ENCODE measurements at places on chromosomes 11 and 22. TPM values are rescaled to one million over a fixed set of nuclear protein-coding genes. Genes with fewer than 3 reads are reported as not detected.
A peak's percentile ranks its signal among the peaks of the same experiment; 100 is the strongest.

DNA sequence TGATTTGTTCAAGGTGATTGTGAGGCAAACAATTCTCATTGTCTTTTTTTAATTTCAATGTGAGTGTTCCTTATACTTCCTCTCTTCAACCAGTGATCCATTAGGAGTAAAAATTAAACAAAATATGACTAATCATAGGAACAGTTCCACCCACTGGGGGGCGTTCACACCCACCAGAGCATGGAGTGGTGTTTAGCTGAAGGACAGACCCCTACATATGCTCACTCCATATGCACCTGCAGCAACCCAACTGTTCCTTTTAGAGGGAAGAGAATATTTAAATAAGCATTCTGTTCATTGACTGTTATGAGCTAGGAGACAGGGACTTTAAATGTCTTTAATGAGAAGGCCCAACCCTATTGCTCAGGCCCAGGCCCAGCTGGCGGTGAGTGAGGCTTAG lies 78.7 kb upstream of the DRD2 start:
- DNase-seq: no peak

DNA sequence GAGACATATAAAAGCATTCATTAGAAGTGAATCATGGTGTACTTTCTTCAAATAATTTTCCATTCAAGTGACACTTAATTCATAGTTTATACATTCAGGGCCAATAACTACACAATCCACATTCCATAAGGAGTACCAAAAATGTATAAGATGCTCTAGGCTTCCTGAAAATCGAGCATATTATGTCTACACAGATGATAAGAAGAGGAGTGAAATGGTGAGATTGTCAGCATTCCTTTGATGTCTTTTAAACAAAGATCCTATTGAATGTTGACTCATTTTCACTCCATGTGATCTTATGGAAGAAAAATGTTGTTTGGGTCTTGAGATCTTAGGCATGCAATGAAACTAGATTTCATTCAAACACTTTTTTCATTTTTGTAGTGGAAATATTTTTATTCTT lies 843.2 kb downstream of the KCNA4 start:
- DNase-seq: no peak

GRCh38 chr11:121408830-121409229 lies 43.3 kb upstream of the SORL1 start:
- DNase-seq: no peak

DNA sequence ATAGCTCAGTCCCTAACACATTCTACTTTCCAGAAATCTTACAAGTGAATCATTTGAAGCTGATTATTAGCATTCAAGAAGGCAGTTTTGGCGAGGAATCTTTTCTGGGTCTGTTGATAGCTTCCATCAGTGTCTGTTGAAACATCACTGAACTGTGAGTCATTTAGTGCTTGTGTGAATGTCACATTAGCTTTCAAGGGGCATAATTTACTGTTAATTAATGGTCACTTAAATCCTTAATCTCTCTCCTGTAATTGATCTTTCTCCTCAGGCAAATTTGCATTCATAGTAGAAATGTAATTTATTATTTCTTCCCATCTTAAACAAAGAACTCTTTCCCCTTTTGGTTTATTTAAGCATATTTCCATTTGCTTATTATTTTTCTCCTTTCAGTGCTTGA lies 2.6 kb downstream of the HTR3B start:
- no peak for DNase-seq

DNA sequence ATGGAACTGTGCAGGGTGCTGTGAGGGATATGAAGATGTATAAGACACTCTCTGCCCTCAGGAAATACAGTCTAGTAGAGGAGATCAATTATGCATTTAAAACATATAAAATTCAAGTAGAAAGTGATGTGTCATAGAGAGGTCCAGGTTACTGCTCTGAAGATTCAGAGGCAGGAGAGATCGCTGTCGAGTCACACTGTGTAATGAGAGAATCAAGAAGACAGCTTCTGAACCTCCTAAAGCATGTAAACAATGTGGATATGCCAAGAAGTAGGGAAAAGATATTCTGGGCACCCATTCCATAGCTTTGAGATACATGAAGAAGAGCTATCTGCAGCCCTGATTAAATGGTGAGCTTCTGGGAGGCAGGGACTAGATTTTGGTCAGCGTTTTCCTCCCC lies 16.7 kb downstream of the SSH3 start:
- DNase-seq: no peak

The OR5B21 gene
- not detected for polyA plus RNA-seq

DNA sequence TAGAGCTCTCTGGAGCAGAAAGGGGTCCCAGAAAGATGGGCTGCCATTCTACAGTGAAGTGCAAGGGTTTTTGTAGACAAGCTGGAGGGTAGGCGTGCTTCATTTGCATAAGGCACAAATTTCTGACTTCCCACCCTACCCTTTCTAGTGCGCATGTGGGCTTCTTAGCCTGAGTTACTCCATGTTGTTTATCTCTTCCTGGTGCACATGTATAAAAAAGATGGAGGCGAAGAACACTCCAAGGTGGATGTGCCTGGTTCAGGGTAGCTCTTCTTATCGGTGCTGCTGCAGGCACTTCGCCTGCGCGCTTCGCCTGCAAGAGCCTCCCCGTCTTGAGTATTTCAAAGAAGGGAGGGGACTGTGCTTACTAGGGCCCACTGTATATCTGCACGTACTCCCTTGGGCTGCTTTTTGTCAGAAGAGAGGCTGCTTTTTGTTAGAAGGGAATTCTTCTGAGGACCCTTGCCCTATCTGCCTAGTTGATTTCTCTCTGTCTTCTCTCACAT lies 1047.3 kb upstream of the CNTN5 start:
- no peak for DNase-seq

DNA sequence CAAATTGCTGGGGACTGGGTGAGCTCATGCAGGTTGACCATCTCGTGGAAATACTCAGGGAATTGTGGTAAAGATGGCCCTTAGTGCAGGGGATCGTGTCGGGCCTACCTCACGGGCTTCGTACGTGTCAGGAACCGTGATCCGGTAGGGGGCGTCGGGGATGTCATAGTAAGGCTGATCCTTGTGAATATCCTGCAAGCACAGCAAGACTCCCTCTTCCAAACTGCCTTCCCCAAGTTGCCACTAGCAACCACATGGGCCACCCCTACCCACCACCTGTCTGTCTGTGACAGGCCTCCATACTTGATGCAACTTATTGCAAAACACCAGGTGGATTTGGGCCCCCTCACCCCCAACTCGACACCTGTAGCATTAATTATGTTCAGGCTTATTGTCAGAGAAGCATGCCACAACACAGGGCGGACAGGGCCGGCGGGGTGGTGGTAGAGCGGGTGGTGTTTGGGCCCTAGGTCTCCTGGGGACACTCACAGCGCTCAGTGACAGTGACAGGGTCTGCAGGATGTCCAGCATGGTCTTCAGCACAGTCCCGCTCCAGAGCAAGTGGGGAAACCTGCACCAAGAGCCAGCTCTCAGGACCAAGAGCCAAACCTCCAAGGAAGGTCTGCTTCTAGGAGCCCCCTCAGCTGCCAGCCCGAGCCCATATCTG lies 22.6 kb upstream of the SERPIND1 start:
- no peak for DNase-seq

GRCh38 chr11:103532133-103532788 lies 423.0 kb downstream of the DYNC2H1 start:
- DNase-seq: no peak

The MRGPRE gene
- polyA plus RNA-seq: not detected

The SMDT1 gene
- polyA plus RNA-seq: 181 TPM

The SEPTIN3 gene
- polyA plus RNA-seq: 0.71 TPM

GRCh38 chr11:119545978-119546915 lies 123.3 kb upstream of the THY1 start:
- no peak for DNase-seq

DNA sequence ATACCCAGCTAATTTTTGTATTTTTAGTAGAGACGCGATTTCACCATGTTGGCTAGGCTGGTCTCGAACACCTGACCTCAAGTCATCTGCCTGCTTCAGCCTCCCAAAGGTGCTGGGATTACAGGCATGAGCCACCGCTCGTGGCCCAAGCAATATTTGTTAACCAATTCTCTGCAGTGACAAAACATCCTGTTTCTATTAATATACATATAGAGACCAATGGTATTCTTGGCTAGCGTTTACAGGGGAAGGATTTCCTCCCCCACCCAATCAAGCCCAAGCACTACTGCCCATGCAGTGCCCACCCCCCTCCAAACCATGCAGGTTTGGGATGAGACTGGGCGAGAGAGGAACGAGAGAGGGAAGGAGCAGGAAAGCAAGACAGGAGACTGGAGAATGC lies 53.1 kb downstream of the APOL3 start:
- DNase-seq: peak; percentile 18

DNA sequence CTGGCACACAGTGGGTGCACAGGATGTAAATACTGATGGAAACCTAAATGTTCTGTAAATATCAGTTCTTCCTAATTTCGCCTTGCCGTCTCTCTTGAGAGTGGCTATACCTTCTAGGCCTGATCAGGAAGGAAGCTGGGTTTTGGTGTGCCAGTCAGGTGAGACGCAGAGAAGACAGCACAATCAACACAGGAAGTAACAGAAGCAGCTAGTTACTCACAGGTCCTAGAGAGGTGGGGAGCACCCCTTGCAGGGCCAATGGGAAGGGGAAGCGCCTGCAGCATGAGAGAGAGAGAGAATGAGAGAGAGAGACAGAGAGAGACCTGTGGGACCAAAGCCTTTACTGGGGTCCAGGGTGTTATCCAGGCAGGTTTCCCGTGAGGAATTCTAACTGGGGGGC lies 80.8 kb downstream of the FBLN1 start:
- DNase-seq: no peak

The SLC5A12 gene
- polyA plus RNA-seq: 0.23 TPM

- no peak for DNase-seq
Measured at GRCh38 chr11:58497951-58498350, 10.0 kb downstream of the OR5B21 start.

- DNase-seq: peak; percentile 82
Measured at GRCh38 chr22:50267591-50268390, 2.4 kb downstream of the MAPK11 start.

The GLYATL2 gene
- polyA plus RNA-seq: not detected

DNA sequence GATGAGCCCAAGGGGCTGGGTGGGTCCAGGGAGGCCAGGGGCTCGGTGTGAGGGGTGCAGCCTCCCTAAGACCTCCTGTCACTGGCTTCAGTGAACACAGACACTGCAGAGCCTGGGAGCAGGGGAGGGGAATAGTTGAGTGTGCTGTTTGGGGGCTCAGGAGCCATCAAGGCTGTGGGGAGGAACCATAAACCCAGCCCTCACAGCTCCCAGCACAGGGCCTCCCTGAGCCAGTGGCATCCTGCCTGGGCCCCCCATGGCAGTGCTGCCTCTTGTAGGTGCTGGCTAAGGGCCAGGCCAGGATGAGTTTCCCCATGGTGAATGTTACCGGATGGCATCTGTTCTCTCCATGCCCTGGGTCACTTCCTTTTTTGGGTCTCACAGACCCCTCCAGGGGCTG lies 25.5 kb downstream of the KCNJ5 start:
- no peak for DNase-seq

DNA sequence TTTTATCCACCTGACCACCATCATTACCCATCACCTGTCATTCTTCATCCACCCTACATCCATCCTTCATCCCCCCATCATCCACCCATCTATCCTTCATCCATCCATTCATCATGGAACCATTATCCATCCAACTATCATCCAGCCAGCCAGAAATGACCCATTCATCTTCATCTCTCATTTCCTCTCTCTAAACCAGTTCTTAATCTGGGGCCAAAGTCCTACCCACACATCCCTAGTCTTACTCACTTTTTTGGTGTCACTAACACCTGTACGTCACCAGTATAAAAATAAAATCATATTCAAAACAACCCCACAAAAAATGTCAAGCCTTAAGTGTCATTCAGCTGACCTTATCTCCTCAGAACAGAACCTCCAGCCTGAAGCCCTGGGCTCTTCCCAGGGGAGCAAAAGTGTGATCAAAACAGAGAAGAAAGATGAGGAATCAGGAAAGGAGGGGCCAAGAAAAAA lies 12.3 kb downstream of the SPI1 start:
- no peak for DNase-seq

- DNase-seq: no peak
Measured at GRCh38 chr11:131163613-131164012, 206.8 kb upstream of the NTM start.

DNA sequence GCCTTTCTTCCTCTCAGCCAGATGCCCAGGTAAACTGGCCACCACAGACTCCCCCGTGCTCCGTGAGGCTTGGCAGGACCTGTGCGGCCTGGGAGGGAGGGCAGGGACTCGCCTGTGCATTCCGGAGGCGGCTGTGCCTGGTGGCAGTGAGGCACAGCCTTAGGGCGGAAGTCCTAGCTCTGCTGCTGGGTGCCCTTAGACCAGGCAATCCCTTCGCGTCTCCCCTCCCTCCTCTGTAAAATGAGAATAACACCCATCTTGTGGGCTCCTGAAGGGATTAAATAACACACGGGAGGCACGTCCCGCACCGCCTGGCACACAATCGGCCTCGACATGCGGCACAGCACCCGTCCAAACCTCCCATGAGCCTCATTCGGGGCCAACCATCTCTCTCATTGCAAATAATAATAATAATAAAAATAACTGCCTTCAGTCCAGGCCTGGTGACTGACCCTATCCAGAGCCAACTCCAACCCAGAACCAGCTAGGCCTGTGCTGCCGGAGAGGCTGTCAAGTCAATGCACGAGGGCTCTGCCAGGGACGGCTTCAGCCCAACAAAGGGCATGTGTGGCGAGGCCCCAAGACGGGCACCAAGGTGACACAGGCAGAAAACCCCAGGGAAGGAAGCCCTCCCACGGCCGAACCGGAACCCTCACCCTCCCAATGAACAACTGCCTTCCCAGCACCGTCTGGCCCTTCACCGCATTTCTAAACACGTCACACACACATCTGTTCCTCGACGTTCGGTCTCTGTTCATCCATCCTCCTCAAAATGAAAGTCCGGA lies 8.2 kb downstream of the LTO1 start:
- DNase-seq: peak; percentile 50

The CABP7 gene
- not detected for polyA plus RNA-seq

- no peak for DNase-seq
Measured at GRCh38 chr22:28670756-28671155, 8.9 kb downstream of the TTC28 start.

The CBLIF gene
- polyA plus RNA-seq: not detected

DNA sequence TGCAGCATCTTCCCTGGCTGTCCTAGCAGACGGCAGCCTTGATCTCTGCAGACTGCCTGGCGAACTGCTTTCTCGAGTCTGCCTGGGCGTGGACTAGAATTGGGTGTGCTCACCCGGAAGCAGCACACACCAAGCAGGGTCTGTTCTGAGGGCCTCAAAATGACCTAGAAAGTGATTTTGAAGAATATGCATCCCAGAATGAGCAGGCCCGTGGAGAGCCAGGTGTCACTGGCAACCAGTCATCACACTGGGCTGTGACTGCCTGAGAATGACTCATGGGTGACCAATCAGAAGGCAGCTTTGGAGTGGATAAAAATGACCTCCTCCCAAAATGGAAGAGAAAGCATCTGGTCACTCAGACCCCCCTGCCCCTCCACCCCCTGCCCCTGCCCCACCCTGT lies 114.9 kb upstream of the NECTIN1 start:
- DNase-seq: no peak

The ACRV1 gene
- not detected for polyA plus RNA-seq

DNA sequence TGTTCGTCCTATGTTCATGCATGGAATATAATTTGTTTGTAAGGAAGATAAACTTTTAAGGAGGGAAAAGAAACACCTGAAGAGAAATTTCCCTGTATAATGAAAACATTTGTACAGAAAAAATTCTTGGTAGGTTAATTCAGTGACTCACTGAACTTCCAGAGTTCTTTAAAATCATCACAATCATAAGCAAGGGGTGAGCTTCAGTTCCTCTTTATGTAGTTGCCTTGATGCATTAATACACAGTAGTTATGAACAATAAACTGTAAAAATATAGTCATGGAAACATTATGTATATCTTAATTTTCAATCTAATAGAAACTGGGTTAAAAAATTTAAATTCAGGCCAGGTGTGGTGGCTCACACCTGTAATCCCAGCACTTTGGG lies 1.1 kb upstream of the C11orf65 start:
- DNase-seq: no peak

All from sigmoid colon (tissue), 7 donors.